ENCODE measurements at places on chromosomes 6 and 20.

DNA sequence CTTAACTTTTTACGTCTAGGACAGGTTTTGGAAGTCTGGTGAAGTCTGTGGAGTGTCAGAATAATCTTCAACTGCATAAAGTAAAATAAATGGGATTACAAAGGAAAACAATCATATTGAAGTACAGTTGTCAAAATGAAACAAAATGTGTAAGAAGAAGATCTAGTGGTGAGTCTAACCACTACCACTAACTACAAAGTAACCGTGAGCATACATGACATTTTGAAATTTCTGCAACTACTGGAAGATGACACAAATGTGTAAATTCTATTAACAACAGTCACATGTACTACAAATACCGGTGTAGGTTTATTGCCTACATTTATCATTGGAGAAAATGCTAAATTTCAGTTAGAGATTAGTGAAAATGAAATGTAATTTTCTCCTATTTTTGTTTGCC is 29.7 kb downstream of the VPS52 start:
- no peak for DNase-seq

DNA sequence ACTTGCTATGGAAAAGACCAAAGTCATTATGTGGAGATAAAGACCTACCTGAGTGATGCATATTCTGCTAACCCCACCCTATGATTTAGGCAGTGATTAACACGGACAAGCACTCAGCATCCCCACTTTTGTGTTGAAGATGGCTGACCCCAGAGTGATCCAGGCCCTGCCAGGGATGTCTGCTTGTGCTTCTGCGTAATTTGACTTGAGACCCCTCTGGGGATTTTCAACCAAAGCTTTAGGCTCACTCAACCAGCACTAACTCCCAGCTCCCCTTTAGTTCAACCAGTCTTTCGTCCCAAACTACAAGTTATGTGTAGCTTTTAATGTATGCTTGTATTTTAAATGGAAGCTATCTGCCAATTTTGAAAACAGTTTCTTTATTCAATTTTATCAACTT is 538.0 kb upstream of the ID4 start:
- DNase-seq, result no peak

GRCh38 chr6:144675231-144675861 is 390.2 kb downstream of the UTRN start:
- peak; percentile 39 for DNase-seq

GRCh38 chr20:61727761-61728160 is 337.9 kb downstream of the TAF4 start:
- DNase-seq, result no peak

DNA sequence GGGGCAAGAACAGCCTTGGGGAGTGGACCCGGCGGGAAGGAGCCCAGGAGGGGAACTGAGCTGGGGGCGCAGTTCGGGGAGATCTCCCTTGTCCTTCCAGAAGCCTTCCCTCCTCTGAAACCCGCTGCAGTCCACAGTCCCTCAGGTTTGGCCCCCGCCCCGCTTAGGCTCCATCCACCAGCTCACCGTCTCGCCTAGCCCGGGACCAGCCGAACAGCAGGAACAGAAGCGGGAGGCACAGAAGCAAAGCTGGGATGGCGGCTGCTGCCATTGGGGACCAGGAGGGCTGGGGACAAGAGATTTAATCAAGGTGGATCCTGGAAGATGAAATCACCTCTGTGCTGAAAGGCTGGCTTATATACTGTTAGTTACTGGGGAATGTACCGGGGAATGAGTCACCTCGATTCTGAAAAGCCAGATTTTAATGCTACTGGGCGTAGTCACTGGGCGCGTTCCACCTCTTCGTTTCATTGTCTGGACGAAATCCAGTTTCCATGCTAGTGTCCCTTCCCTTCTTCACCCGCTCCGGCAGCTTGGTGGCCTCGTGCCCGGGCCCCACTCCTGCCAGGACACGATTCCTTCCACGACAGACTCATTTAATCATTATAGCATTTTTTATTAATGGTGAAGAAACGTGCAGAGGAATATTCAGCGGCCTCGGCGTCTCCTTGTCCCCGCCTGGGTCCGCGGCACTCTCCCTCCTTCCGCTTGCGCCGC is at the start of gene RAET1L:
Gene RAET1L (minus strand): TSS at position 332 of the 717 bp plus-strand sequence. CDS start 61 bp downstream, at position 271.
- peak; percentile 25 for DNase-seq

- no peak for DNase-seq
These were observed 375.5 kb downstream of the UTRN start for GRCh38 chr6:144660561-144661115.

DNA sequence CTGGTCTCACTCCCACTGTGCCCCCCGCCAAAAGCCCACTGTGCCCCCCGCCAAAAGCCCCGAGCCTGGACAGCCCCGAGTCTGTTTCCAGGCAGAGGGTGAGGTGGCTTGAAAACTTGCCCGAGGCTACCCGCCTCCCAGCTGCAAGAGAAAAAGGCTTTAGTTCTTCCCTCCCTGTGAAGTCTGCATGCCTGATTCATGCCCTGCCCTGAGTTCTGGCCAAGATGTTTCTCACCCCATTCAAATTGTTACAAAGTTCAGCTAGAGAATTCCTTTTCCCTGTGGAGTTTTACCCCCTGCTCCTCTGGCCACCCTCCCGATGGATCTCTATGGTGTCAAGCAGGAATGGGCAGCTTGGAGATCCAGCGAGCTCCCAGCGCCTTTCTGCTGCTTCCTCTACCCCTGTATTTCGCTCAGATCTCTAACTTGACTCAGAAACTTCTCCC is 298.8 kb upstream of the MAP3K7 start:
- DNase-seq, result no peak

- no peak for DNase-seq
These were observed 149.7 kb downstream of the LRRC1 start for GRCh38 chr6:53944543-53944942.

- no peak for DNase-seq
These were observed 115.1 kb downstream of the OTOR start for GRCh38 chr20:16863303-16863702.

GRCh38 chr6:107523054-107523791 is 33.3 kb downstream of the SOBP start:
- DNase-seq, result no peak

GRCh38 chr20:63821811-63822210 is 9.3 kb downstream of the ZBTB46 start:
- no peak for DNase-seq

DNA sequence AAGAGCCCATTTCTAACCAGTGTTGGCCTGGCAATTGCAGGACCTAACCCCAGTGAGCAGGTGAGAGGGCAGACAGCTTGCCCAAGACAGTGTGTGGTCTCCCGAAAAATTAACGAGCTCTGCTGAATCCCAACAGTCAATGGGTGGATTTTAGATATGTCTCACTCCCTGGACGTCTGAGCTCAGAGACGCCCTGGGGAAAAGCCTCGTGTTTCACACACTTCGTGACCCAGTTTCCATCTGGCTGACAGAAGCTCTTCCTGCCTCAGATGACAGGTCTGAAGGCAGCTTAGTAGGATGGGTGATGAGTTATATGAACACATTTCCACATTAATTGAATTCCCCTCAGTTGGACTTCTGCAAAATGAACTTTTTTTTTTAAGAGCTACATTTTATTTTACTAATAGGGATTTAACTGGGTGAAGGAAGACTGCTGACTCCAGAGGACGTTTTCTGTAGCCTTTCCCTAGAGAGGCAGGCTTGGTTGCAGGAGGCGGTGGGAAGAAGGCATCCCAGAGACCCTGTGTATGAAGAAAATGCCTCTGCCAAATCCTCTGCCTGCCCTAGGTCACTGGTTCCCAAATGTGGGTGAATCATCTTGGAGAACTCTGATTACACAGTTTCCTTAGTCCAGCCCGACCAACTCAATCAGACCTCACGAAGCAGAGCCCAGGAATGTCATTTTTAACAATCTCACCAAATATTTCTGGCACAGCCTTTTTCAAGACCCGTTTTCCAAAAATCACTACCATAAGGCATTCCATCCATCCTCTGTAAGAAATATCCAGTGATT is 71.7 kb upstream of the LY86 start:
- DNase-seq, result no peak

DNA sequence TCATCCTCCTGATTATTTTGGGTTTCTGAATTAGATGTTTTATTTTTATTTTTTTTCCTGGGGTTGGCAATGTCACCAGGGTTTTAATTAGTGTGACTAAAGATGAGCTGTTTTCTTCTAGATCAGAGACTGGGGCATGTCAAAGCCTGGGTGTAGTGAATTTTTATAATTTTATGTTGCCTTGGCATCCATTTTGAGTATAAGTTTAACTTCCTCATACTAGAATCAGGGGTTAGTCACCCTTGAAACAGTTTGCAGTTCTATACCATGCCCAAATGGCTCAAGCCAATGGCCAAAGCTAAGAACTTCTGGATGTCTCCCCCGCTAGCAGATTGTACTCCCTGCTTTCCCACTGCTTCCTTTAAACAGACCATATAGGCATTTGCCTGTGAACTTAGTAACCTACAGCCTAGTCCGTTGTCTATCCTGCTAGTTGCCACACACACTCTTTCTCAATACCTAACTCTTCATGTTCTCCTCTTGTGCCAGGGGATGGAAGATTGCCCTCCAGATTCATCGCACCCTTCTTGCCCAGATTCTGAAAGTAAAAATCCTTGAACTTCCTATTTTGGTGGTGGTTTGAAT is 54.5 kb downstream of the KIAA0408 start:
- no peak for DNase-seq

GRCh38 chr6:122365775-122366403 is 33.6 kb upstream of the HSF2 start:
- DNase-seq, result no peak

DNA sequence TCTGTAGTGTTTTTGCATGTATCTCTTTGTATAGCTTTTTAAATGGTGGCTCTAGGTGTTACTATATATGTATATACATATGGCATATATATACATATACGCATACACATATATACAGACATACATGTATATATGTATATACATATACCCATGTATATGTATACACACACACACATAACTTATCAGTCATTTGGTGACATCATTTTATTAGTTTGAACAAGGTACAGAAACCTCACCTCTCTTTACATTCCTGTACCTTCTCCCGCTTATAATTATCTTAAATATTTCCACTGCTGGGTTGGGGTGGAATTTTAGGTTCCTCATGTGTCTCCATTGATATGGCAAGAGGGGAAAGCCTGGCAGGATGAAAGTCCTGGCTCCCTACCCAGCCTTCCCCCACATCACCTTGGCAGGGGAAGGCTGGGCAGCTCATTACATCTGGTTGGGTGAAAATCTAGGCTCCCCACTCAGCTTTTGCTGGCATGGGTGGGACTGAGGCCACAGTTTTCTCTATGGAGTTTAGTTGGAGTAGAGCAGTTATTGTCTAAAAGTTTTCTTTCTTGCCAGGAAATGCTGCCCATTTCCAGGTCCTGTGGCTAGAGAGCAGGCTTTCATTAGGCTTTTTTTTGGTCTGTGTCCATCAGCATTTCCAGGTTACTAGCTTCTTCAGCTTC is 7.6 kb downstream of the GLO1 start:
- no peak for DNase-seq

GRCh38 chr6:79574630-79575225 is 37.5 kb upstream of the LCA5 start:
- DNase-seq, result no peak

GRCh38 chr6:17392978-17393891 is at the start of gene CAP2:
CAP2 (plus strand) TSS chr6:17393595; CDS start chr6:17421556, 27,961 bp downstream.
- no peak for DNase-seq

GRCh38 chr6:53934023-53934422 is 139.2 kb downstream of the LRRC1 start:
- no peak for DNase-seq

DNA sequence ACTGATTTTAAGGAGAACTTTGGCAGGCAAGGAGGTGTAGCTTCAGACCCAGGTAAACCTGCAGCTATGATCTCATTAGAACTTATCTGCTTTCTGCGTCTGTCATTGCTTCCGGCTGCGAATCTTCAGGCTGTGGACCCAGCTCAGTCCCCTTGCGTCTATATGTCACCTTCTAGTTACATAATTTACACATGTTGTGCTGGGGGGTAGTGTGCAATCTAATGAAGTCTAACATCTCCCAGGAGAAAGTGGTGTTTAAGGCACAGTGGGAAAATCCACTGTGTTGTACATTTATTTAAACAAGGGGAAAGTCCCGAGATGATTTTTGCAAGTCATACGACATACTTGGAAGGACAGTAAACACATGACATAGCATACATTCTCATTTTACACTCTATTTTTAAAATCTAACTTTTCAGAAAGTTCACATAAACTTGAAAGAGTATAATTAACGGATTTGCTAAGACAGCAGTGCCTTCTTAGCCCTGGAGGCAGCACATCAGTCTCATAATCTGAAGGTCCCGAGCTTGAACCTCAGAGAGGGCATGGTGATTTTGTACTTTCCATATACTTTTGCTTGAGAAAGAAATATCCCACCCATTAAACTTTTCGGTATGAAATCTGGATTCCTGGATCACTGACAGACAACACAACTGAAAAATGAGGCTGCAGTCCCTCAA is 35.2 kb downstream of the GPX6 start:
- DNase-seq, result no peak

DNA sequence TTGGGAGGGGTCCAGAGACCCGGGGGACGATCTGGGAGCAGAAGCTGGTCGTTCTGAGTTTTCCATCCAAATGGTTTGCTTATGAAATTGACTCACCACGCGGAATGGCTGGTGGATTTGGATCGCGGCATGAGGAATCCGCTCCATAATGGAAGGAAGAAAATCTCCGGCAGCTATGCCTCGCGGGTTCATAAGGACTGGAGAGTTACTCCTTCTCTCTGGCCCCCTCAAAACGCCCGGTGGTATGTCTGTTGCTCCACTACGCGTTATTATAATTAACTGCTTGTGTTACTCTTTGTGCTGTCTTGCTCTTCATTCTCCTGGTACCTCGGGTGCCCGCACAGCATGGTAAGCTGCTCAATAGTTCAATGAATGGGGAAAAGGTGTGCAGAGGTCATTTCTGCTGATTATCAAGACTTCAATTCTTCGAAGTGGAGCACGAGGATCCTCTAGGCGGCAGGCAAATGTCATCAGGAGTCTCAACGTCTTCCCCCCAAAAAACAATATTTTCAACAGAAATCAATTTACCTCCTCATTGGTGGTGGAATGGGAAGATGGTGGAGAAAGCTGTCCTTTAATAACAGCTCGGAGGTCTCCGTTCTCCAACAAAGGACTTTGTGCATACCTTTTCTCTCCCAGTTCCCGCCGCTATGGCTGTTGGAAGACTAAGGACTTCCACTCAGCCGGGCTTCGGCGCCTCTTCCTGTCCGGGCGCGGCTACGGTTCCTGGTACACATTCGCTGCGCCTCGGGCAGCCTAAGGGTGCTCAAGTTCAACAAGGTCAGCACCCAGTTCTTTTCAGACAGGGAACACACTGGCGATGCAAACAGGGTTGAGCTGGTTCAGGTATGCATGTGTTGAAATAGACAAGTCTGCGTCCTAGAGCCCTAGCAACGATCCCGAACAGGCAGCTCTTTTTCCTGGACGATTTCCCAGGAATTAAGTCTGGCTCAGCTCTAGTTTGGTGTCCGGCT is 9.2 kb upstream of the PRSS16 start:
- no peak for DNase-seq
